ENCODE measurements at places on chromosomes 1 and 21.

DNA sequence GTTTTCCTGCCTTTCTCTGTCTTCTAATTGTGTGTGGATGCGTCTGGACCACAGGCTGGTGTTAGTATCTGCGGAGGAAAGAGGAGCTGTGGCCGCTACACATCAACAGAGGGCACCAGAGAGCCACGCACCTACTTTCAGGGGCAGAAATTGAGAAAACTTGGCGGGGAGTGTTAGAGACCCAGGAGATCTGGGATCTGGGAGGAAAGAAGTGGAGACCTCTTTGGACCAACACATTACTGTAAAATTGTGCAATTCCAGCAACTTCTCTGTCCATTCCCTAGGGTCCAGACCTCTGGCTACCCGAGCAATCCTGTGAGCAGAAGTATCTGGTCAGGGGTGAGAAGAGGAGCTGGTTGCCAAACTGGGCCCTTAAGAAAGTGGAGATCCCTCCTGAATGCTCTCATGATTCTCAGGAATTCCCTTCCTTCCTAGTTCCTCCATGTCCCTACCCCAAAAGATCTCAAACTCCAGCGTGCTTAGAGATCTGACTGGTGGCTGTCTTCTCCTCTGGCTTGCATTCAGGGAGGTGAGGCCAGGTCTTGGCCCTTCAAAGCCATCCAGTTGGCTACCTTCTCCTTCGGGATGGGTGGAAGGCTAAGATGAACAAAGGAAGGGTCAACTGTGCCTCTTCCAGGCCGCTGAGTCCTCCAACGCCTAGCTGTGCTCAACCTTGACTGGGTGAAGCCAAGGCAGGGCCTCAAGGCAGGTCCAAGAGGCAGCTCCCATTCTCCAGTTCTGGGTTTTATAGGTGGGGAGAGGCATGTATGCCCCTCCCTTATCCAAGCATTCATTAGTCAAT lies 1.2 kb upstream of the KIRREL1 start:
- DNase-seq, result no peak

GRCh38 chr1:154476791-154477190 lies 25.2 kb upstream of the TDRD10 start:
- DNase-seq, result no peak

DNA sequence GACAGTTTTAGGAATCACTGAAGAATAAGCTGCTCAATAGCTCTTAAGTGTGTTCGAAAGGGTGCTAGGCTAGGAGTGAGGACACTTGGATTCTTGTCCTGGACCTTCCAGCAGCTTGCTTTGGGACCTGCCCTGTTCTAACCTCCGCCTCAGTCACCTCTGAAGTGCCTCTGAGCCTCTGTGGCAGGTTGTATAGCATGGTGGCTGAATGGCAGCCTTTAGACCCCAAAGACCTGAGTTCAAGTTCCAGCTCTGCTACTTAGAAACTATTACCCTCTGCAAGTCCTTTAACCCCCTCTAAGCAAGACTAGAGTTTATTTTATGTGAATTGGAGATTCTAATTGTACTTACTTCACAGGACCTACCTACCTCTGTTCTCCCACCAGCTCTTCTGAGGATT lies 81.5 kb downstream of the RRAGC start:
- no peak for DNase-seq

DNA sequence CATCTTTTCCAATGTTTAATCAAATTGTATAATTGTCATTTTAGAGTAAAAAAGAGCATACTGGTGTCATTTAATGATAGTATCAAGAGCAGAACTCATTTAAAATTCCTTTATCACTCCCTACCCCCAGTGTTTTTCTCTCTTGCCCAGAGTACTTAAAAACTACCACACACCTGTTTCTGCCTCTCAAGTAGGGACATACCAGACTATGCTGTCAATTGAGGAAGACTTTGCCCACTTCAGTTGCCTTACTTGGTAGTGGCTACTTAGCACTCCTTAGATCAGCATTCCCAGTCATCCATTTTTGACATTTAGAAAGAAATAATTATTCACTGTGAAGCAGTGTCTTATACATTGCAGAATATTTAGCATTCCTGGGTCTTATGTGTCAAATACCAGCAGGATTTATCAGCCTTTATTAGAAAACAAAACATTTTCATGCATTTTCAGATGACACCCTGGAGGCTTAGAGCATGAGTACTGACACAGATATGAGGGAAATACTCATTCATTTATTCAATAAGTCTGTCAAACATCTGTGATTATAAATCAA lies 127.5 kb upstream of the RGS1 start:
- DNase-seq, result no peak

- no peak for DNase-seq
These were observed at the start of gene CTNNBIP1 for GRCh38 chr1:9910076-9910422. Gene CTNNBIP1, minus strand, starts transcription at chr1:9910269. Its CDS starts 38,205 bp downstream, at chr1:9872064.

DNA sequence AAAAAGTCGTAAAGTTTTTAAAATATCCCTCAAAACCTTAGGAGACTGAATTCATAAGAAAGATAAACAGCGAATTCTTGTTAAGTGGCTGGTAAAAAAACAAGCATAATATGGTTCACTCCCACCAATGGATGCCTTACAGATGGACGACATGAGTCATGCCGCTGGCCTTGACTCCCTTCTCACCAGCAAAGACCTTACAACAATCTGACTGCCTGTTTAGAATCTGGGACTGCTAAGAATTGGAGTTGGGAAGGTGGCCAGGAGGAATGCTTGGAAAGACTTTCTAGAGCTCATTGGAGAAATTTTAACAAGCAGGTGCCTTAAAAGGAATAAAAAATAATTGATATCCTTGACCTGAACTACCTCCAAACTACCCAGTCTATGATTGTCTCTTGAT lies 206.9 kb upstream of the FMN2 start:
- no peak for DNase-seq

DNA sequence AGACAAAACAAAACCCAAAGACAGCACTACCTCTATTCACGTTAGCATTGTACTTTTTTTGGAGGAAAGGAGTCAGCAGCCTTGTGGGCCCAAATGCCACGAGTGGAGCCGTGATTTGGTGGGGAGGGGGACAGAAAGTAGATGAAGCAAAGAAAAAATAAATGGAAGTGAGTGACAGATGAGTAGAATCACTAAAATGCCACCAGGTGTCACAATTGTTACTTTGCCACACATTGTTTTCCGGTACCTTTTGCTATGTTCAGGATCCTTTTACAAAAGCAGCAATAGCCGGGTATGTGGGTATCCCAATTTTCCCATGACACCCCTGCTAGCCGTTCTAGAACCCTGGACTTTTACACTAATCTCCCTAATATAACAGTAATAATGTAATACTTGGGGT lies 85.0 kb upstream of the AK4 start:
- no peak for DNase-seq

DNA sequence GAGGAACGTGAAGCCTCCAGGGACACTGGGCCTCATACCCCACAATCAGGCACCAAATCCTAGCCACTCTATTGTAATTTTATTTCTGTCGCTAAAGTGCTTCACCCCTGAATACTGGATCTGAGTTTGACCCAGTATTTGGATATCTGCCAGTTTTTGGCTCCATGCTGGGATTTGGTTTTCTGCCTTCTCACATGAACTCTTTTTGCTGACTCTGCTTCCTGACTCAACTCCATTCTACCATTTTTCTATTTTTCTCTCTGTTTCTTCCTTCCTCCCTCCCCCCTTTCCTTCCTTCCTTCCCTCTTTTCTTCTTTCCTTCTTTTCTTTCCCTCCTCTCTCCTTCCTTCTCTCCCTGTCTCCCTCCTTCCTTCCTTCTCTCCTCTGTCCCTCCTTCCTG lies 151.3 kb upstream of the GJB5 start:
- no peak for DNase-seq

- DNase-seq, result no peak
These were observed 129.5 kb downstream of the TENT5C start for GRCh38 chr1:117735045-117735992.
